ENCODE measurements at places on chromosomes 7 and 10.

GRCh38 chr10:100986623-100986951, 710 bp downstream of the MRPL43 start:
- DNase-seq = no peak

GRCh38 chr10:107415446-107415845, 250.9 kb upstream of the SORCS1 start:
- DNase-seq = no peak

- DNase-seq = no peak
Measured at GRCh38 chr7:12630513-12630819, 57.0 kb upstream of the ARL4A start.

GRCh38 chr7:30596721-30597120, 2.0 kb downstream of the GARS1 start:
- no peak for DNase-seq

- DNase-seq = no peak
Measured at GRCh38 chr7:6504996-6505395, 46.3 kb downstream of the GRID2IP start.

DNA sequence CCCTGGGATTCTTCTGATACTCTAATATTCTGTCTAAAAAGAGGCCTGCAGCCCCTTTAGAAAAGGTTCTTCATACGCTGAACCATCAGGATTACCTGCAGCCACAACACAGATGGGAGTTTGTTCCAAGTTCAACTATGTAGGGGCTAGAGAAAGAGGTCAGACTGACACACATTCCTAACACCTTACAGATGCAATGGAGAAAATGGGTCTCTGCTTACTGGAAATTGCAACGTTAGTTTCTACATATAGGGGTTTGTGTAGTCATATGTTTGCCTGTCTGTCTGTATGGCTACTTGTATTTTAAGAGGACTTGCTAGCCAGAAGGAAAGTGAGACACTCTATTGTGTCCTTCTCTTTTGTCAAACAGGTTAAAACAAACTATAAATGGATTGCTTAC, 618.5 kb downstream of the INHBA start:
- no peak for DNase-seq

DNA sequence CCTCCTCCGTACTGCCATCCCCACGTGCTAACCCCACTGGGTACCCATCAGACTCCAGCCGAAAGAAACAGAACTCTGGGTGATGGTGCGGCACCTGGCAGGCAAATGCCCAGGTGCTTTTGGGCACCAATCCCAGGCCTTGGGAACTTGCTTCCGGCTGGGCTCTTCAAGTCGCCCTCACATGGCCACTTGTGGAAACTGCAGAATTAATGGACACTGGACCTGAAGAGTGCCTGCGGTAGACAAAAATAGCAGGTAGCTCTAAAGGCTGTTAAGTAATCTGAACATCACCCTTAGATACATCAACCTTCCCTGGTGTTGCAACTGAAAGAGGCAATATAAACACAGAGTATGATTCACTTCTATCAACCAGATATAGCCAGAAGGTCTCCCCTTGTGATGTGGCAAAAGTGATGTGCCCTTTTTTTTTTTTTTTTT, 644.4 kb downstream of the GRM8 start:
- DNase-seq = no peak

- no peak for DNase-seq
Measured at GRCh38 chr7:14483663-14484062, 418.9 kb downstream of the DGKB start.

DNA sequence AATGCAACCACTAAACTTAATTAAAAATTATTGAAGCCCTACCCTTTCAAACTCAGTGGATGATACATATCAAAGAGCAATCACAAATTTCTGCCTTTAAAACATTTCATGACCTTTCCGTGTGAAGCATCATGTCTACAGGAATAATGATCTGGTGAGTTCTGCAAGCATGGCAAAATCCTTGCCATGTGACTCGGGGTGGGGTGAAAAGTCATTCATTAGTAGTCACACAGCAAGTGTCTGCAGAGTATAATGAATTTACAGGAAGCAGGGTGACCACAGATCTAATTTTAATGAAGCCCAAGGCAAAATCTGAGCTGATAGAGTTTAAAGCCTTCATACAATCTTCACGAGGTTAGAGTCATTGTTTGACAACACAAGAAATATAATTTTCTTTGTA, 351.9 kb downstream of the THSD7A start:
- DNase-seq = no peak
